CD4-positive, alpha-beta T cell treated with Interleukin-15 for 4 hours (primary cell): ENCODE measurements at places on chromosomes 7 and 10.

- DNase-seq: no peak
Measured at GRCh38 chr7:17152721-17153120, 145.7 kb upstream of the AHR start.

GRCh38 chr10:122154031-122154544 lies 117.0 kb upstream of the BTBD16 start:
- no peak for DNase-seq

- no peak for DNase-seq
Measured at GRCh38 chr10:1168763-1169162, 112.6 kb downstream of the WDR37 start.

DNA sequence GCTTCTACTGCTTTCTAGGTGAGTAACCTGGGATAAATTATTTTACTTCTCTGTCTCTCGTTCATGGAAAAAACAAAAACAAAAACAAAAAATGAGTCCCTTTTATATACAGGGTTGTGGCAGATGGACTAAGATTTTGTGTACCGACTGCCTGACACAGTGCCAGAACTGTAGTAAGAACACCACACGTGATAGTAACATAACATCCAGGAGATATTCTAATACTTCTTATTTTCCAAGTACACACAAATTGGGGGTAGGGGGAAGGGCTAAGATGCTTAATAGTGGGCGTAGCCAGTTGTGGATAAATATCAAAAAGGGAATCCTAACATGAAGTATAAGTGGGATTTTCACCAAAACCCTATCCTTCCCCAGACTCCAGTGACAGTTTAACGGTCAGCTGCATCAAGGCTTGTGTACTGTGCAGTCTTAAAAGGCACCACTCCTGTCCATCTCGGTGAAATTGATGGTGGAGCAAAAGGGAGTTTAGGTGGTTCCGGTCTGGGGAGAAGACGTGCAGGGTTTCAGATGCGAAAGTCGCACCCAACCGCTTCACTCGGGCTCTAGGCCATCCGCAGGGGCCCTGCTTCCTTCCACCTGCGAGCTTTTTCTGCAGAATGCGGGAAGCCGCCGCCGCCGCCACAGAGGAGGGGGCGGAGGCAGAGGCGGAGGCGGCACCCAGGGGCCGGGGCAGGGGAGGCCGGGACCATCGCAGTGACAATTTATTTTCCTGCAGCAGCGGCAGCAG lies at the start of gene STAMBPL1:
TSS of gene STAMBPL1 (plus strand) at position 712 of the 748 bp plus-strand sequence. CDS start 21,464 bp downstream, outside the sequence.
- peak; percentile 71 for DNase-seq

- DNase-seq: no peak
Measured at GRCh38 chr7:1274121-1274875, 41.6 kb downstream of the UNCX start.

GRCh38 chr10:120477021-120477742 lies 20.2 kb downstream of the PLPP4 start:
- DNase-seq: no peak

DNA sequence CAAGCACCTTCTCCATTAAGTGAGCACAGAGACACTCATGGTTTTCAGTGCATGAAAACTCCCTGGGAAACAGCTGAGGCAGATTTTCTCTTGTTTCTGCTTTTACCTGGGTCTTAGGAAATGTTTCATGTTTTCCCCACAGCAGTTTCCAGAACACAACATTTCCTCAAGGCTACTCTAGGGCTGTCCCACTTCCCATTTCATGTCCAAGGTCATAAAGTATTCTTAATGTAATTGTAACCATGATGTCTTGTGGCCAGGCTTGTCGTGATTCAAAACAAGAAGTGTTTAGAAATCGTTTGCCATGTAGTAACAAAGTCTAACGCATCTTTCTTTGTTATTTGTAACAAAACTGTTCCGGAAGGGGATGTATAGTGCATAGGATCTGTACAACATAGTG lies 83.8 kb upstream of the NRP1 start:
- DNase-seq: no peak

DNA sequence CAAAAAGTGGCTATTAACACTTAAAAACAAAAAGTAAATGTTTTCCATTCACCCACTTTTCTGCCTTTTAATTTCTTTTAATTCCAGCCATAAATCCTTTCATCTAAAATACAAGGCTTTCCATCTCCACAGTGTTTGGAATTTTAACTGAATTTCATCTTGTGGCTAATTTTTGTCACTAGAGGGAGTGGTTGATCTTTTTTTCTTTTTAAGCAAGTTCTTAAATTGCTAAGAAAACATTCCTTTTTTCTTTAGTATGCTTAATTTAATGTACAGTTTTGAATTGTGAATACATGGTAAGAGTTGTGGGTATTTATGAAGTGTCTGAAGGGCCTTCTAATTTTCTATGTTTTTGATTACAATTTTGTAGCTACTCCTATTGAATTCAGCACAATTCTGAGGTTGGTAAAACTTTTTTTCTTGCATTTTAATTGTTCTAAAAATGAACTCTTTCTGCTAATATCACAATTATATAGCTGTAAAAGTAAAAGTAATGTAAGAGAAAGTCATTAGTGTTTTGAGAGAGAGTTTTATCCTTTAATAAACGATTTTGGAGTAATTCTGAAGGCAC lies 54.9 kb upstream of the ANK3 start:
- DNase-seq: no peak

GRCh38 chr7:91165006-91165845 lies 99.0 kb upstream of the FZD1 start:
- no peak for DNase-seq

DNA sequence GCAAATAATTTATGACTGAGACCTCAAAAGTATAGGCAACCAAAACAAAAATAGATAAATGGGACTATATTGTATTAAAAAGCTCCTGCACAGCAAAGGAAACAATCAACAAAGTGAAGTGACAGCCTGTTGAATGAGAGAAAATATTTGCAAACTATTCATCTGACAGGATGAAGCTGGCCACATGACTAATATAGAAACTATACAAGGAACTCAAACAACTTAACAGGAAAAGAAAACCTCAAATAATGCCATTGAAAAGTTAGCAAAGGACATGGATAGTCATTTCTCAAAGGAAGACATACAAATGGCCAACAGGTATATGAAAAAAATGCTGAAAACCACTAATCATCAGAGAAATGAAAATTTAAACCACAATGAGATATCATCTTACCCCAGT lies 245.1 kb downstream of the STK31 start:
- no peak for DNase-seq

DNA sequence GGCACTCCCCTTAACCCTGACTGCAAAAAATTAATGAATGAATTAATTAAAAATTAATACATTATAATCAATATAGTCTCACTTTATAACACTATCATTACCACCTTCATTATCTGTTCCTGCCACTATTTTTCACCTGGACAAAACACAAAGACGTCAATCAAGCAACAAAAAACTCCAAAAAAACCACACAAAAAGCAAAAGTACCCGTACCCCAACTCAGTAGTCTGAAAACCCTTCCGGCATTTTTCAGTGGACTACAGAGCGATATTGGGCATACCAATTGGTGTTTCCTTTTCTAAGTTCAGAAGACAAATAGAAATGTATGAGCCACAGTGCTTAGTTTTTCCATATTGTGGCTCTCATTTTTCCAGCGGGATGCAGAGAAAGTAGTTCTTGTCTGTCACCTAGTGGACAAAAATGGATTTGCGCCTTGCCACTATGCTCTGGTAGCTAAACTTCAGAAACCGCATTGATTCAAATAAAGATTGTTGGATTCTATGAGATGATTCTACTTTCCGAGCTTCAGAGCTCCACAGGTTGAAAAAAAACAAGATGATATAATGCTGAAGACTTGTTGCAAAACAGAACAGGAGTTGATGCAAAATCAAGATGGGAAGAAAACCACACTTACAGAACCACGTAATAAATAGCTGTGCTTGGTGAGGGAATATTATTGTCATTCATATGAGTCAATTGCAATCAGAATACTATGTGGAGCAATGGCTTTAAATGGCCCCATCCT lies 50.6 kb upstream of the ITGB1 start:
- peak; percentile 83 for DNase-seq

DNA sequence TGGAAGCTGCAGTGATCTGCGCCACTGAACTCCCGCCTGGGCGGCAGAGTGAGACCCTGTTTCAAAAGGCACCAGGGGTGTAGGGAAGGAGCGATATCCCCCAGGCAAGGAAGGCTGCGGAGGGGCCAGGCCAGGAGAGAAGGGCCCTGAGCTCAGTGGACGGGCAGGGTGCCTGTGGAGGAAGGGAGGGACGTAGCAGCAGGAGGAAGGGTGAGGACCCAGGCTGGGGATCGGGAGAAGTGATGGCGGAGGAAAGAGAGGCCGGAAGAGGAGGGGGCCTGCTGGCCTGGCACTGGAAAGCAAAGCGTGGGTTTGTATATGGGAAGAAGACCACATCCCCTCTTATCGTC lies 45.6 kb downstream of the ALOX5 start:
- no peak for DNase-seq

GRCh38 chr7:125423458-125424155 lies 494.0 kb upstream of the POT1 start:
- DNase-seq: no peak

DNA sequence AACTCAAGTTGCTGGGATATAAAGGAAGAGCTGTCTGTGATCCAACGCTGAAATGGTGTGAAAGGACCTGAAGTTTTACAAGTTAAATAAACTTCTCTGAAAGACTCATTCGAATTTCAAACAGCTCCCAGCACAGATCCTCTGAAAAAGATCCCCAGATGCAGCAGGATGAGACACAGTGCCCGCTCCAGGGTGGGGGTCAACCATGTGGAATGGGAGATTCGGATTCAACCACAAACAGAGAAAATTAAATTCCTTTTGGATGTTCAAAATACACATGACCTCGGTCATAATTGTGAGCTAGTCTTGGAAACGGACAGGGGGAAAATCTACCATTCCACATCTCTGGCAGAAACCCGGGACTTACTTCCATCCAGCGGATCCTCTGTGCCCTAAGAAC lies 119.6 kb downstream of the PRKAG2 start:
- no peak for DNase-seq

DNA sequence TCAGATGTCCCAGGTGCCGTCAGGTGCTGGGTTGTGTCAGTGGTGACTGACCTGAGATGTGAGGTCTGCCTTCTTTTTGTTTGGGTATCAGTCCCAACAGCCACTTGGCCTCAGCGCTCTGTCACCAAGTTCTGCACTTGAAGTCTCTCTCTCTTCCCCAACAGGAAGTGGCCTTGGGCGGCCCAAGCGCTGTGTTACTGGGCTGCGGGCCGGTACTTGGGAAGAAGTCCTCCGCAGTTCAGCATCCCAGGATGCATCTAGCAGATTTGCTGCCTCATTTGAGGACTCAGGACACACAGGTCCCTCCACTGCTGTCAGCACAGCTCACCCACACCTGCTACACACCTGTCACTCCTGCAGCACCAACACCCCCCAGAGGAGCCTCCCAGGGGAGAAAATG lies 40.1 kb downstream of the LYZL2 start:
- DNase-seq: no peak

DNA sequence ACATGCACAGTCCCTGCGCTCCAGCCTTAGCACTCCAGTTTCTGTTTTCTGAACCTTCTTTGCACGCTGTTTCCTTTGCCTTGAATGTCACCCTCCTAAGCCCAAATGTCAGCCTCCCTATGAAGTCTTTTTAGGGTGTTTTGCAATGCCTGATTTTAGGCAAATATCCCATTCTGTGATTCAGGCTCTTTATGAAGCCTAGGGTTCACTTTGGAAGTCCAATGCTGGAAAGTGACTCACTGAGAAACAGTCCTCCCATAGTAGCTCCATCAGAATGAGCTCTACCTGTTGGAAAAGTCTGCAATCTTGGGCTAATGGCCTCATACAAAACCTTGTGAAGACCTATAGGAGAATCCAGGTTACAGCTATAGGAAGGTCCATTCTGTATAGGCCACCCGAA lies 5.3 kb downstream of the LAMB4 start:
- DNase-seq: no peak

DNA sequence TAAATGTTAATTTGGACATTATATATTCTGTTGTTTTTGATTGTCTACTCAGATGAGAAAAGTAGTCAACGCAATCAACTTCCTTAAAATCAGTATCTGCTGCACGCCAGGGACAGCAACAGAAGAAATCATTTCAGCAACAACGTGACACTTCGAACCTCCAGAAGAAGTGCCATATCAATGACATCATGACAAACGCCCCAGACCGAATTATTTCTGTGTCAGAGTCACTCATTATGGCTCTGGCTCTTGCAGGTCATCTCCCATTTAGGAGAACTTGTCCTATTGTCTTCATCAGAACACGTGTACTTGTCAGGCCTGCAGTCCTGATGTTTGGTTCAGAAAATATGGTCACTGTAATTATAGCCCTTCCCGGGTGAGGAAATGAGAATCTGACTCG lies 276.3 kb downstream of the ADARB2 start:
- no peak for DNase-seq

DNA sequence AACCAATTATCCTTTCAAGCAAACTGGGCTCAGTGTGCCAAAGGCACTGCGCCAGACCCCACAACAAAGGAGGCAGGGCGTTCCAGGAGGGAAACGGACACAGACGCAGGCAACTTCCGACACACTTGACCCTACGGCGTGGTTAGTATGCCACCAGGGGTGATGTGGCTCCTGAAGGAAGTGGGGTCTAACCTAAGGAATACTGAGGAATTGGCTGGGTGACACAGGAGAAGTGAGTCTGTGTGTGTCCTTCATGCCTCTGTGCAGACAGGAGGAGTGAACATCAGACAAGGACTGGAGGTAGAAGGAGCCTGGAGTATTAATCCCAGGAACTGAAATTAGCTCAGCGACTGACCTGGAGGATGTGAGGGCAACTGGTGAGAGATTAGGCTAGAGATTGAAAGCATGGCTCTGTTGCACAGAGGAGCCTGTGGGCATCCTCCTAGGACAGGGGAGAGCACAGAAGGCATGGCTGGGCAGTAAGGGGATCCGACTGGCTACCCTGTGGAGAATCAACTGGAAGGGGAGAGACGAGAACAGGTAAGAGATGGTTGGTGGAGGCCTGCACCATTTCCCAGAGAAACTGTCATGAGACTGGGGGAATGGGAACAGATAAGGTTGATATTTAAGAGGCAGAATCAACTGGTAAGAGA lies 27.8 kb downstream of the GSDME start:
- no peak for DNase-seq

DNA sequence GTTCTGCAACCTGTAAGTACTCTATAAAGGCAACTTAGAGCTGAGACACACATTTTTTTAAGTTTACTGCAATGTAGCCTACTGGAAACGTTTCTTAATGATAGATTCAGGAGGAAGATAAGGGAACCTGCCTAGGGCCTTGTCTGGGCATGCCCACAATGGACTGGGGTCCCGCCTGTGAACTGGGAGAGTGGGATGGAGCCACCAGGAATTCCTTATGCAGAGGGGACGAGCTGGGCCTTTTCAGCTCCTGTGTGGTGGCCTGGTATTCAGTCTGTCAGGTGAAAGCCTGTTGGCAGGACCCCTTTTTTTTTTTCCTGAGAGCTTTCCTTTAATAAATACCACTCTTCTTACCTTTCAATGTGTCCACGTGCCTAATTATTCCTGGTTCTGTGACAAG lies 384.4 kb upstream of the ZWINT start:
- DNase-seq: no peak
